ENCODE measurements at places on chromosomes 13 and 19.
A peak's percentile ranks its signal among the peaks of the same experiment; 100 is the strongest.

DNA sequence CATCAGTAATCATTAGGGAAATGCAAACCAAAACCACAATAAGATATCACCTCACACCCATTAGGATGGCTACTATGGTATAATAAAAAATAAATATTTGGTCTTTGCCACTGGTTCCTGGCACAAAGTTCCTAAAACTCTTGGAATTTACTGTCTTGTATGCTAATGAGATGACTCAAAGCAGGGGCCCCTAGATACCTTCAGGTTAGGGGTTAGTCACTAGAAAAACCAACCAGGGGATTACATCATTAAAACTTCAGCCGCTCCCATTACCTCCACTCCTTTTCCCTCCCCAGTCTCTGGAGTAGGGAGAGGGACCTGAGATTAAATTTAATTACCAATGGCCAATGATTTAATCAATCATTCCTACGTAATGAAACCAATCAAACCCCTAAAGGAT lies 49.6 kb downstream of the THSD1 start:
- DNase-seq: no peak

- peak; percentile 38 for DNase-seq
Measured at GRCh38 chr19:50838239-50838638, 4.9 kb upstream of the KLK15 start.

- DNase-seq: no peak
Measured at GRCh38 chr13:29487466-29488454, 107.7 kb downstream of the SLC7A1 start.

- DNase-seq: no peak
Measured at GRCh38 chr19:14150770-14151661, 14.6 kb upstream of the ASF1B start.

DNA sequence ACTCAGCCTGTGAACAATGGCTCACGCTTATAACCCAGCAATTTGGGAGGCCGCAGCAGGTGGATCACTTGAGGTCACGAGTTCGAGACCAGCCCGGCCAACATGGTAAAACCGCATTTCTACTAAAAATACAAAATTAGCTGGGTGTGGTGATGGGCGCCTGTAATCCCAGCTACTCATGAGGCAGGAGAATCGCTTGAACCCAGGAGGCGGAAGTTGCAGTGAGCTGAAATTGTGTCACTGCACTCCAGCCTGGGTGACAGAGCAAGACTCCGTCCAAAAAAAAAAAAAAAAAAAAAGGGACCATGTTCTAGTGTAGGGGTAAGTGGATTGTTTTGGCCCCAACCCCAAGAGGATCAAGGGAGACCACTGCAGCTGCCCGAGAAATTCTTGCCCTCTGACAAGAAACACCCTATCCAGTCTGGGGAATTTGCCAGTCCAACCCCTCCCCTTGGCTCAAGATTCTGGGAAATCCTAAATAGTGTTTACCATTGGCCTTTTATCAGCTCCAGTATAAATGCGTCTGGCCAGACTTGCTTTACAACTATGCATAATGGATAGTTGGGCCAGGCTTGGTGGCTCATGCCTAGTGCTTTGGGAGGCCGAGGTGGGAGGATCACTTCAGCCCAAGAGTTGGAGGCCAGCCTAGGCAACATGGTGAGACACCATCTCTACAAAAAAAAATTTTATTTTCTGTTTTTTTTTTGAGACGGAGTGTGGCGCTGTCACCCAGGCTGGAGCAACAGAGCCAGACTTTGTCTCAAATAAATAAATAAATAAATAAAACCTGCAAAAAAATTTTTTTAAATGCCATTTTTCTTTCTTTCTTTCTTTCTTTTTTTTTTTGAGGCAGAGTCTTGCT lies 5.1 kb upstream of the DHDH start:
- no peak for DNase-seq

DNA sequence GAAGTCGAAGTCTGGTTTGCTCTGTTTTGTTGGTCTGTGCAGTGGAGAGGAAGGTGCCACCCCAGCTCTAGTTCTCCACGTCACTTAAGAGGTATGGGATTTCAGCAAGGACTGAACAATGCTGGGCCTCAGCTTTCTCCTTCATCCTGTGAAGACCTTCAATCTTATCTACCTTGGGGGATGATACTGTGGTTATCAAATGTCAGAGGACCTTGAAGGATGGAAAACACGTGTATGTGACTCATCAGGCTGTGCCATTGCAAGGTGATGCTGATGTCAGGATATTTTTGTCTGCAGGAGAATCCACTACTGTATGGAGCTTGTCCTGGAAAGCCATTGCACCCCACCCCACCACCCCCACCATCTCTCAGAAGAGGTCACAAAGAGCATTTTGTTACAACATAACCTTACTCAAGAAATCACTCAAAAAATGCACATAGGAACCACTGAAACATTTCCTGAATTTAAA lies 81.4 kb upstream of the UQCRFS1 start:
- no peak for DNase-seq

DNA sequence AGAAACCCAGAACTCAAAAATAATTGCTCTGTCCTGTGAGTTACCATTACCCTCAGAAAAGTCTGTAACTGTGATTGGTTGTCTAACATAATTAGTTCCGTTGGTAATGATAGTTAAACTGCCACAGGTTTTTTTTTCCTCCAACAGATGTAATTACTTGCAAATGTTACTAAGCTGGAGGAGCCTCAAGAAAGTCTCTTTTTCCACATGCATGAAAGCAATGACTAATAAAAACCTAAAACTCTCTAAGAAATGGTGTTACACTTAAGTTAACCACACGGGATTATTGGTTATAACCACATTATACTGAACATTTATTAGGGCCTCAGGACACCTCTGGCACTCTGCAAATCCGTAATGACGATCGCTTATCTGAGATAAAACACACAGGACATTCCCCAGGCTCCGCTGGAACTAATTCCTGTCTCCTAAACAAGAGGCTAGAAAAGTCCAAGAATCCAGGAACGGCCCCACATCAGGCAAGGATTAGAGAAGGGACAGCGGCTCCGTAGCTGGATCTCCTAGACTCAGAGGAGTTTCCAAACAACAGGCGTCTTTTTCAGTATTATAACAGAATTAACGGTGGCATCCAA lies 753 bp downstream of the ZNF235 start:
- DNase-seq: no peak

- DNase-seq: no peak
Measured at GRCh38 chr13:51623473-51623872, 39.2 kb downstream of the WDFY2 start.

GRCh38 chr19:50717026-50717723 lies 2.4 kb downstream of the SHANK1 start:
- DNase-seq: no peak

DNA sequence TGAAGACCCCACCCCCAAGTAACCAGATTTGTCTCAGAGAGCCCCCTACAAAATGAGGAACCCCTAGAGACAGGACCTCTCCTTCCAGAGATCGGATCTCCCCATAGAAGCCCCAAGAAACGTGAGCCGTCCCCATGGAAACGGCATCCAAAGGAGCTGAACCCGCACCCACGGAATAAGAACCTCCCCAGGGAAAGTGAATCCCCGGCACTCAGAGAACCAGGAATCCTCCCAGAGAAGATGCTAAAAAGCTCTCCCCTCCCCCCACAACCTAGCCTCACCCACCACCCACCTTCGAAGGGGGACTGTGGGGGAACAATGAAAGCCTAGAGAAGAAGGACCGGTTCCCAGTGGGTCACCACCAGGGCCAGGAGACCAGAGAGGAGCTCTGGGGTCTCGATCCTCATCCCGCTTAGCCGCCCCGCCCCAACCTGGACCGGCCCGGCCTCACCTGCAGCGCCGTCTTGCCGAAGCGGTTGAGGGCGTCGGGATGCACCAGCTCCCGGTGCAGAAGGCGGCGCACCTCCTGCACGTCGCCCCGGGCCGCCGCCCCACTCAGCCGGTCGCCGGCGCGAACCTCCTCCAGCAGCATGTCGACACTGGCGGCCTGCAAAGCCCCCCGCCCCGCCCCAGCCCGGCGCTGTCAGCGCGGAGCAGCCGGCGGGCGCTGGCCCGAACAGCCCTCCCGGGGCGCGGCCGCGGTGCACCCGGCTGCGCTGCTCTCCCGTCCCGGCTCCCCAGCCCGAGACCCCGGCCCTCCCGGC lies 535 bp downstream of the CDKN2D start:
- peak; percentile 39 for DNase-seq

DNA sequence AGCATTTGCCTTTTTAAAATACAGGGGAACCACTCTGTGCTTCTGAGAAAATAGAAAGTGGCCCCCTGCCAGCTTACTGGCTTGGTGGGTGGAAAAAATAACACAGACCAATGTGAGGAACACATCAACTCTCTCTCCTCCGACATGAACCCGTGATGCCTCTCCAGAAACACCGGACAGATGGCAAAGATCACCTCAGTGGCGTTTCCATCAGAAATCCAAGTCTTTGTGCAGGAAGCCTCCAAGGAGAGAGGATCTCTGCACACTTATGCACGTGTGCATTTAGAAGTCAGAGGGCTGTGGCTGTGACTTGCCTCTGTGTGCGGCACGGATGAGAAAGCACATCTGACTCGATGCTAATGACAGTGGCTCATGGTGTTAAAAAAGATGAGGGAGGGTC lies 112.3 kb upstream of the KLF12 start:
- DNase-seq: no peak

DNA sequence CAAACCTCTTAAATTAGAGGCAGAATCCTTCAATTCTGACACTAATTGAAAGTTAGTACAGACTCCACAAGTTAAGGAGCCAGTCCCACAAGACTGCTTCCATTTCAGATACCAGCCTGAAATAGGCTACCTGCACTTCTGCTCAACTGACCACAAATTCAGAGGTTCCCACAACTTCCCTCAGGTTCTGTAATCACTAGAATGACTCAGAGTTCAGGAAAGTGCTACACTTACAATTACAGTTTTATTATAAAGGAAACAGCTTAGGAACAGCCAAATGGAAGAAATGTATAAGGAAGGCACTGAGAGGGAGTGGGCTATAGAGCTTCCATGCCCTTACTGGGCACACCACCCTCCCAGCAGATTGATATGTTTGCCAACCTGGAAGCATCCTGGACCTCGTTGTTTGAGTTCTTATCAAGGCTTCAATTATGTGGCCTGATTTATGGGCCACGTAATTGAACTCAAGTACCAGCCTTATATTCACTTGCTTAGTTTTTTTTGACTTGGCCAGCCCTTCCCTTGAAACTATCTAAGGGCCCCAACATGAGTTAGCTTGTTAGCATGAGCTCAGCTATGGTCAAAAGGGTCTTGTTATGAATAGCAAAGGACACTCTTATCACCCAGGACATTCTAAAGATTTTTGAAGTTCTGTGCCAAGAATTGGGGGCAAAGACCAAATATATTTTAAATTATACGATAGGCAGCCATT lies 25.9 kb downstream of the NBEA start:
- peak; percentile 34 for DNase-seq

DNA sequence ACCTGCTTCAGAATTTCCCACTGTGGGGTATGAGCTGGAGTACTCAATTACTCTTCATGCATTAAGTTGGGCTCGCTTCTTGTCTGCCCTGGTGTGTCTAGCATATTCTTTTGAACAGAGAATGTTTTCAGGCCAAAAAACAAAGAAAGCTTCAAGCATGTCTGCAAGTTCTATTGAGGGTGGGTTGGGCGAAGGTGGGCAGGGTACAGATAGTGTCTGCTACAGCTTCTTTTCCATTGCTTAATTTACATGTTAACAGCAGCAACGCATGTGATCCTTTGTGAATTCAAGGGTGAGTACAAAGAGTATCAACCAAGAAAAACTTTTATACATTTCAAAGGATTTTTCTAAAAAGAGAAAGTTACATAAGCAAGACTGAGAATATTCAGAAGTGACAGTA lies 406.5 kb downstream of the IRS2 start:
- DNase-seq: no peak

GRCh38 chr19:22918221-22918620 lies 84.8 kb downstream of the ZNF728 start:
- DNase-seq: no peak

- DNase-seq: no peak
Measured at GRCh38 chr19:47885067-47885463, 1.1 kb downstream of the SULT2A1 start.

DNA sequence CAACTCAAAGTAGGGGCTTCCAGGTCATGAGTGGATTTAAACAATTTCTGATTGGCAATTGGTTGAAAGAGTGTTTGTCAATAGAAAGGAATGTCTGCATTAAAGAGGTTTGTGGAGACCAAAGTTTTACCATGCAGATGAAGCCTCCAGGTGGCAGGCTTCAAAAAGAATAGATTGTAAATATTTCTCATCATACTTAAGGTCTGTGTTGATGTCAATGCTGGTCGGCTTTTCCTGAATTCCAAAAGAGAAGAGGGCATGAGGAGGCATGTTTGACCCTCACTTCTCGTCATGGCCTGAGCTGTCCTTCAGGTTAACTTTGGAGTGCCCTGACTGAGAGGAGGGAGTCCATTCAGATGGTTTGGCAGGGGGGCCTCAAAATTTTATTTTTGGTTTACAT lies 125.4 kb upstream of the RFC3 start:
- no peak for DNase-seq

- DNase-seq: no peak
Measured at GRCh38 chr19:51938936-51939335, 11.7 kb downstream of the ZNF613 start.

GRCh38 chr13:103130681-103131210 lies 64.5 kb upstream of the SLC10A2 start:
- DNase-seq: no peak

GRCh38 chr13:70206671-70207070 lies 98.4 kb upstream of the KLHL1 start:
- no peak for DNase-seq

Measured in NCI-H345 (cell line).